Activated CD8-positive, alpha-beta memory T cell treated with anti-CD3 and anti-CD28 coated beads for 36 hours (primary cell): ENCODE measurements at places on chromosomes 16 and 17. TPM values are rescaled to one million over a fixed set of nuclear protein-coding genes. Genes with fewer than 3 reads are reported as not detected.

BRICD5 gene
- total RNA-seq: 12.6 TPM

SLC5A10 gene
- total RNA-seq: not detected

ZG16 gene
- not detected for total RNA-seq

DNAJA2 gene
- 88.1 TPM for total RNA-seq

MYH2 gene
- total RNA-seq: not detected

TRPV3 gene
- total RNA-seq: 0.61 TPM

KRTAP9-4 gene
- total RNA-seq: not detected

TOM1L1 gene
- total RNA-seq: 0.36 TPM
